ENCODE measurements at places on chromosomes 16 and 17.

GRCh38 chr16:4324492-4325252 lies 8.8 kb downstream of the GLIS2 start:
- no peak overlapping the region for H3K4me3 ChIP-seq
- peaks cover 26% of the 10 kb centered on the region for H3K36me3 ChIP-seq
- DNase-seq, result no peak
- no peaks in the 10 kb centered on the region for H3K27me3 ChIP-seq

GRCh38 chr16:56423584-56424403 lies 1.6 kb downstream of the AMFR start:
- no peak overlapping the region for H3K27ac ChIP-seq
- DNase-seq, result peak; percentile 23
- H3K4me1 ChIP-seq, result peaks cover 8% of the 10 kb centered on the region
- no peaks in the 10 kb centered on the region for H3K36me3 ChIP-seq
- H3K27me3 ChIP-seq, result no peaks in the 10 kb centered on the region

DNA sequence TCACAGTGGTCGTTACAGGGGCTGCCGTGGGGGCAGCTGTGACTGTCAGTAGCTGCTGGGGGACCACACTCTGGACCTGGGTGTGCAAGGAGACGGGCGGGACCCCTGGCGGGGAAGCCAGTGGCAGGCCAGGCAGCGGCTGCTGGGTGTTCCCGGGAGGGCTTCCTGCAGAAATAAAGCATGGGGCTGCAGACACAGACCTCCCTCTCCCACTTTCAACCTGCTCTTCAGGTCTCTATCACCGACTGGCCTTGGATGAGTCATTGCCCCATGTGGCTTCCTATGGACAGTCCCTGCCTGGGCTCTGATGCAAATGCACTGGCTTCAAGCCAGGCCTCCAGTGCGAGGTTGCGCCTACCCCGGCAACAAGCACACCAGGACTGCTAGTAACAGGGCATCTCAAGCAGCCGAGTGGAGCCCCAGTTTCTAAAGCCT lies 17.2 kb downstream of the SREBF1 start:
- H3K27me3 ChIP-seq, result no peaks in the 10 kb centered on the region
- peaks cover 65% of the 10 kb centered on the region for H3K36me3 ChIP-seq
- H3K27ac ChIP-seq, result no peak overlapping the region
- H3K4me1 ChIP-seq, result peaks cover 51% of the 10 kb centered on the region

GRCh38 chr17:77303620-77304019 lies 162.9 kb downstream of the SEC14L1 start:
- H3K27ac ChIP-seq, result peak overlapping the region; percentile 34
- peaks cover 45% of the 10 kb centered on the region for H3K4me1 ChIP-seq
- H3K36me3 ChIP-seq, result no peaks in the 10 kb centered on the region
- H3K4me3 ChIP-seq, result no peak overlapping the region
- no peaks in the 10 kb centered on the region for H3K27me3 ChIP-seq

- H3K27me3 ChIP-seq, result no peaks in the 10 kb centered on the region
- no peak for DNase-seq
- H3K27ac ChIP-seq, result no peak overlapping the region
- H3K4me3 ChIP-seq, result no peak overlapping the region
- peaks cover 43% of the 10 kb centered on the region for H3K36me3 ChIP-seq
Measured at GRCh38 chr17:37284191-37284590, 91.6 kb upstream of the C17orf78 start.

DNA sequence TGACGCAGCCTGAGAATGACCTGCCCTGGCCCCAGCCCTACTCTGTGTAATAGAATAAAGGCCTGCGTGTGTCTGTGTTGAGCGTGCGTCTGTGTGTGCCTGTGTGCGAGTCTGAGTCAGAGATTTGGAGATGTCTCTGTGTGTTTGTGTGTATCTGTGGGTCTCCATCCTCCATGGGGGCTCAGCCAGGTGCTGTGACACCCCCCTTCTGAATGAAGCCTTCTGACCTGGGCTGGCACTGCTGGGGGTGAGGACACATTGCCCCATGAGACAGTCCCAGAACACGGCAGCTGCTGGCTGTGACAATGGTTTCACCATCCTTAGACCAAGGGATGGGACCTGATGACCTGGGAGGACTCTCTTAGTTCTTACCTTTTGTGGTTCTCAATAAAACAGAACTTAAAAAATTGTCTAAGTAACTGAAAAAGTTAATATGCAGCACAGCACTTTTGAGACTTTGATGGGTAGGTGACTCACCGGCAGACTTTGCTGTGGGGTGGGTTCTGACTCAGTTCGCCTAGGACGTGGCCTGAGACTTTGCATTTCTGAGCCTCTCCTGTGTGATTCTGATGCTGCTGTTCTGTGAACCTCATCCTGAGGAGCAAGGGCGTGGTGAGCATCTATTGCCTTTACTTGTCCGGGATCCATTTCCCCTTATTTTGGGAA lies 5.7 kb downstream of the LAT start:
- no peak overlapping the region for H3K4me3 ChIP-seq
- H3K4me1 ChIP-seq, result no peaks in the 10 kb centered on the region
- H3K36me3 ChIP-seq, result peaks cover 53% of the 10 kb centered on the region
- no peaks in the 10 kb centered on the region for H3K27me3 ChIP-seq
- H3K27ac ChIP-seq, result no peak overlapping the region

- DNase-seq, result no peak
- H3K4me1 ChIP-seq, result peaks cover 2% of the 10 kb centered on the region
- no peaks in the 10 kb centered on the region for H3K36me3 ChIP-seq
- H3K4me3 ChIP-seq, result no peak overlapping the region
Measured at GRCh38 chr17:2551928-2552327, 40.2 kb upstream of the METTL16 start.

GRCh38 chr17:35684055-35684802 lies 47.2 kb upstream of the RASL10B start:
- H3K27me3 ChIP-seq, result no peaks in the 10 kb centered on the region
- H3K4me3 ChIP-seq, result no peak overlapping the region
- DNase-seq, result peak; percentile 24
- H3K36me3 ChIP-seq, result peaks cover 77% of the 10 kb centered on the region
- H3K27ac ChIP-seq, result peak overlapping the region; percentile 60
- no peaks in the 10 kb centered on the region for H3K4me1 ChIP-seq

GRCh38 chr17:21303441-21304065 lies 19.0 kb downstream of the MAP2K3 start:
- no peak overlapping the region for H3K27ac ChIP-seq
- H3K27me3 ChIP-seq, result no peaks in the 10 kb centered on the region
- DNase-seq, result no peak
- H3K4me3 ChIP-seq, result no peak overlapping the region
- H3K36me3 ChIP-seq, result peaks cover 72% of the 10 kb centered on the region
- H3K4me1 ChIP-seq, result peaks cover 2% of the 10 kb centered on the region

GRCh38 chr16:54923055-54923473 lies 7.6 kb upstream of the IRX5 start:
- peaks cover 8% of the 10 kb centered on the region for H3K36me3 ChIP-seq
- no peak for DNase-seq
- no peaks in the 10 kb centered on the region for H3K4me1 ChIP-seq

GRCh38 chr16:87603684-87604633 lies 1.7 kb downstream of the JPH3 start:
- H3K36me3 ChIP-seq, result no peaks in the 10 kb centered on the region
- H3K4me1 ChIP-seq, result peaks cover 15% of the 10 kb centered on the region
- peaks cover 84% of the 10 kb centered on the region for H3K27me3 ChIP-seq
- no peak overlapping the region for H3K27ac ChIP-seq

- H3K27ac ChIP-seq, result peak overlapping the region; percentile 43
- H3K27me3 ChIP-seq, result no peaks in the 10 kb centered on the region
- H3K4me3 ChIP-seq, result no peak overlapping the region
- no peak for DNase-seq
- H3K4me1 ChIP-seq, result peaks cover 31% of the 10 kb centered on the region
Measured at GRCh38 chr16:30950516-30951065, 1.7 kb downstream of the ORAI3 start.

DNA sequence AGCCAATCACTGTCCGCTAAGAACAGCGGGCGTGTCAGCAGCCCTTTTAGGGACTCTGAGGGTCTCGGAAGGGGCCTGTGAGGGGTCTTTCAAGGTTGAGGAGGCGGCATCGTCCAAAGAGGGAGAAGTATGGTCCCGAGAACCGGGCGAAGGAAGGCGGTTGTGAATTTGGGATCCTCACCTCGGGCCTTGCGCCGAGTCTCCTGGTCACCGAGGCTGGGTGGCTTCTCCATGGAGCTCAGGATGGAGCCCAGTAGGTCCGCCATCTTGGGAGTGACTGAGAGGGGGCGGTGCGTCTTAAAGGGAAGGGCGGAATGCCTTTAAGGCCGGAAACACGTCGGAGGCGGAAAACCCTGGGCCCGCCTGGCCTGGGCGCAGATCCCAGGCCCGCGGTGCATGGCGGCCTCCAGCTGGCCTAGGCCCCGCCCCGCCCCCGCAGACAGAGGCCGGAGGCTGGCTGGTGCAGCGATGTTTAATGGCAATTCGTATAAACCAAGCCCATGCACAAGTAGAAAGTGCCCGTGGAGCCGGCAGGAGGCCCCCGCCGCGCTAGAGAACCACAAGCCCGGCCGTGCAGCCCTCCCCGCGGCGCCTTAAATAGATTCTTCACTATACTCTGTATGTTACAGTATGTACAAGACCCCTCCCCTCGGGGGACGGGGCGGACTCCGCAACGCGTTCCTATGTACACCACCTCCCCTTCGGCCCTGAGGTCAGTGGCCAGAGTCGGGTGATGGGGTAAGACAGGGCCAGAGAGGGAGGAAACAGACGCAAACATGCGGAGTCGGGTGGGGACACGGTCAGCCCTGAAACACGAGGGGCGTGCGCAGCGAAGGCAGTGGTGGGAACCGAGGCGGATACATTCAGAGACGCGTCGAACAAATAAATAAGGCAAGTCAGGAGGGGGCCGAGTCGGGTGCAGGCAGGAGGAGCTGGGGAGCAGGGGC lies at the start of gene SPAG7:
Gene SPAG7, minus strand, starts transcription at position 279 of the 947 bp plus-strand sequence. Its CDS starts 13 bp downstream, at position 266.
- no peaks in the 10 kb centered on the region for H3K27me3 ChIP-seq
- H3K4me1 ChIP-seq, result peaks cover 31% of the 10 kb centered on the region
- H3K4me3 ChIP-seq, result peak within 1 kb of the TSS; percentile 94
- peak within 1 kb of the TSS; percentile 100 for H3K27ac ChIP-seq
- peak; percentile 98 for DNase-seq

DNA sequence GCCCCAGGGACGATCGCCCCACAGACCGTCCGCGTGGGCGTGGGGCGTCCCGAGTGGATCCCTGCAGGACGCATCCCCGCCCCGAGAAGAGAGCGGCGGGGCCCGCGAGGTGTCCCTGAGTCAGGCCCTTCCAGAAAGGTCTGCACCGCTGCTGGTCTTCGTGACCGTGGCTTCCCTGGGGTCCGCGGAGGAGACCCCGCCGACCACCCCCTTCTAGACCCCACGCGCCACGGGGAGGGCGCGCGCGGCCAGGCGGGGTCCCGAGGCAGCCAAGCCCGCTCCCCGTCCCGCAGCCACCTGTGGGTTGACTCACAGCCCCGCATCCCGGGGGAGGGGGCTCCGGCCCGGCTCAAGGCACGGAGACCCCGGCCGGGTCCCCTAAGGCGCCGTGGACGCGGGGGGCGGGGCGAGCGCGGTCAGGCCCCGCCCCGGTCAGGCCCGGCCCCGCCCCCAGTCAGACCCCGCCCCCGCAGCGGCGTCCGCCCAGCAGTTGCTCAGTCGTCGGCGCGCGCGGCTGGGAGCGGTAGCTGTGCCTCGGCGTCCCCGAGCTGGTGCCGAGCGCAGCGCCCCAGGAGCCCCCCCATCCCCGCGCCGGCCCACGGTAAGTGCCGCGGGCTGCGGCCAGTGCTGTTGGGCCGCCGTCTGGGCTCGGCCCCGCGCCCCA lies at the start of gene BAIAP3:
Gene BAIAP3, plus strand, starts transcription at position 497 of the 664 bp plus-strand sequence. CDS start 4,905 bp downstream, outside the sequence.
- H3K27me3 ChIP-seq, result peaks cover 72% of the 10 kb centered on the region
- H3K36me3 ChIP-seq, result no peaks in the 10 kb centered on the region
- peaks cover 28% of the 10 kb centered on the region for H3K4me1 ChIP-seq
- H3K27ac ChIP-seq, result no peak within 1 kb of the TSS
- peak; percentile 44 for DNase-seq
- no peak within 1 kb of the TSS for H3K4me3 ChIP-seq

GRCh38 chr16:12145918-12146317 lies 169.4 kb downstream of the SNX29 start:
- DNase-seq, result peak; percentile 63
- H3K27ac ChIP-seq, result no peak overlapping the region
- peaks cover 42% of the 10 kb centered on the region for H3K36me3 ChIP-seq
- H3K4me3 ChIP-seq, result no peak overlapping the region
- no peaks in the 10 kb centered on the region for H3K27me3 ChIP-seq
- peaks cover 2% of the 10 kb centered on the region for H3K4me1 ChIP-seq

- H3K4me1 ChIP-seq, result peaks cover 60% of the 10 kb centered on the region
- no peaks in the 10 kb centered on the region for H3K27me3 ChIP-seq
- DNase-seq, result peak; percentile 63
- peak overlapping the region; percentile 32 for H3K4me3 ChIP-seq
- peak overlapping the region; percentile 47 for H3K27ac ChIP-seq
- H3K36me3 ChIP-seq, result no peaks in the 10 kb centered on the region
Measured at GRCh38 chr17:76696763-76697701, 13.7 kb downstream of the MXRA7 start.

GRCh38 chr17:82977606-82978005 lies 101.8 kb upstream of the METRNL start:
- no peaks in the 10 kb centered on the region for H3K36me3 ChIP-seq
- no peaks in the 10 kb centered on the region for H3K27me3 ChIP-seq
- no peak overlapping the region for H3K4me3 ChIP-seq
- DNase-seq, result no peak

DNA sequence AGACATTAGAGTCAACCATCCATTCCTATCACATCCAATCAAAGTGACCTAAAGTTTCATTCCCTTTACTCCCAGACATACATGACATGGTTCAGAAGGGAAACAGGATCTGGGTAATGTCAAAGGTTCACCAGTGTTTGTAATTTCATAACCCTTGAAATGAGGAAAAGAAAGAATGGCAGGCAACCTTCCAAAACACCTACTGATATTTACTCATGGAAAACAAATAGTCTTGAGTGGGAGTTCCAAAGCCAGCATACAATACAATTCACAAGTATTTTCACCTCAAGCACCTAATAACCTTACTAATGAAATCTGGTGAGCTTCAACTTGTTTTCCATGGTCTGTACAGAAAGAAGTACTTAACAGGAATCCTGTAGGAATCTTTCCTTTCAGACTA lies 72.5 kb upstream of the AXIN2 start:
- no peak overlapping the region for H3K4me3 ChIP-seq
- peaks cover 7% of the 10 kb centered on the region for H3K4me1 ChIP-seq
- H3K36me3 ChIP-seq, result peaks cover 3% of the 10 kb centered on the region
- DNase-seq, result no peak

DNA sequence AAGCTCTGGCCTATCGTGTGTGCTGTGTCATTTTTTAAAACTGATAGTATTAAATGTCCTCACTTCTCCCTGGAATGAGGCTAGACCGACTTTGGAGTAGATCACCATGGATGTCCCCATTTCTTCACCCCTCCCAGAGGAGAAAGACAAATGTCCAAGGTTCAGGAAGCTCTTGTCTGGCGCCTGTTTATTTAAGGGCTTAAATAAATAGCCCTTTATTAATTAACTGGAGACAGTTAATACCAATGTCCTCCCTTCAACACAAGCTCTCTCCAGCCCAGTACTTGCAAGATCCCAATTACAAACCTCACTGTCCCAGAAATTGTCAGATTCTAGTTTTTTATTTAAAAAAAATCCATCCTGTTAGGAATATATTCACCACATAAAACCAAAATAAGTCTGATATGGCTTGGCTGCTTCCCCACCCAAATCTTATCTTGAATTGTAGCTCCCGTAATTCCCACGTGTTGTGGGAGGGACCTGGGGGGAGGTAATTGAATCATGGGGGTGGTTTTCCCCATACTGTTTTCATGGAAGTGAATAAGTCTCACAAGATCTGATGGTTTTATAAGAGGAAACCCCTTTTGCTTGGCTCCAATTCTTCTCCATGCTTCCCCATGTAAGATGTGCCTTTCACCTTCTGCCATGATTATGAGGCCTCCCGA lies 344.4 kb downstream of the SHISA9 start:
- no peaks in the 10 kb centered on the region for H3K36me3 ChIP-seq
- H3K4me1 ChIP-seq, result no peaks in the 10 kb centered on the region
- no peak for DNase-seq
- no peaks in the 10 kb centered on the region for H3K27me3 ChIP-seq
- no peak overlapping the region for H3K27ac ChIP-seq

Data from mesenchymal stem cell (in vitro differentiated cells and primary cell).